ENCODE measurements at places on chromosomes 12 and 14.

DNA sequence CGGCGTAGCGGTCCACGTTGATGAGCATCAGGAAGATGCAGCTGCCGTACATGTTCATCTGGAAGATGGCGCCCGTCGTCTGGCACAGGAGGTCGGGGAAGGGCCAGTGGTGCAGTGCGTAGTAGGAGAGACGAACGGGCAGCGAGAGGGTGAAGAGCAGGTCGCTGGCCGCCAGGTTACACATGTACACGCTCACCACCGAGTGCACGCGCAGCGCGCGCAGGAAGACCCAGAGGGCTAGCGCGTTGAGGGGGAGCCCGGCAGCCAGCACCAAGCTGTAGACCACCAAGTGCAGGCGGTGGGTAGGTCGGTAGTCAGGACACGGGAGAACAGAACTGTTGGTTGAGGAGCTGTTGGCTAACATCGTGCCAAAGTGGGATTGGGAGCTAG is 13.7 kb upstream of the CHD4 start:
- no peak for DNase-seq

DNA sequence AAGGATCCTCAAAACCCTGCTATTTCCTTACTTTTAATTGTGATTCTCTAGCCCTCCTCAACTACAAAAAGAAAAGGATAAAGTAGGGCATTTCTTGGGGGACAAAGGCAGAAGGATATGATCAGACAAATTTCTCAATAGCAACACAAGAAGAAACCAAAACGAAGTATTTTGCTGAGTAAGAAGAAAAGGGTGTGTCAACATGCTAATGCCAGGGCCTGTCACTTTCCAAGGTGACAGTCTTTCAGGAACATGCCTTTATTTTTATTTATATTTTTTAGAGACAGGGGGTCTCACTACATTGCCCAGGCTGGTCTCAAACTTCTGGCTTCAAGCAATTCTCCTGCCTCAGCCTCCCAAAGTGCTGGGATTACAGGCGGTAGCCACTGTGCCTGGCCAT is 39.8 kb downstream of the CBX5 start:
- DNase-seq = no peak

- DNase-seq = no peak
Observed at GRCh38 chr12:111789779-111790178, 23.0 kb downstream of the ALDH2 start.

DNA sequence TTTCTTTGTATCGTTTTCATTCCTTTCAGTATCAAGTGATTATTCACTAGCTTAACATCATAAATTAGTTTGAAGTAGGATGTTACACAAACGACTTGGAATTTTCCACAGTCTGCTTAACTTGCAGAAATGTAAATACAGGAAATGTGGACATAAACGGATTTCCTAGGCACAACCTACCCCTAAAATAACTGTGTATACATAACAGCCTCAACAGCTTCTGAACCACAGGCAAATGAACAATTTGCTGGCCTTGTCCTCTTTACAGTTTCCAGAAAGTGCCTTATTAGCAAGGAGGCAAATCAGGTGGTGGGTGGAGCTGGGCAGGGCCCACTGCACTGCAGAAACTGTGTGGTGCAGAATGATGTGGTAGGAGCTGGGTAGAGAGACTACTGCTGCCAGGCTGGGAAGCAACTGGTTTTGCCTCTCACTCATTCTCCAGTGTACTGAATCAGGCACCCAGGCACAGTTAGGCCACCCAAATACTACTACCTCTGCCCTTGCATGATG is 14.1 kb downstream of the DRAM1 start:
- DNase-seq = no peak

- DNase-seq = no peak
Observed at GRCh38 chr12:52207895-52208294, 16.1 kb upstream of the KRT80 start.

DNA sequence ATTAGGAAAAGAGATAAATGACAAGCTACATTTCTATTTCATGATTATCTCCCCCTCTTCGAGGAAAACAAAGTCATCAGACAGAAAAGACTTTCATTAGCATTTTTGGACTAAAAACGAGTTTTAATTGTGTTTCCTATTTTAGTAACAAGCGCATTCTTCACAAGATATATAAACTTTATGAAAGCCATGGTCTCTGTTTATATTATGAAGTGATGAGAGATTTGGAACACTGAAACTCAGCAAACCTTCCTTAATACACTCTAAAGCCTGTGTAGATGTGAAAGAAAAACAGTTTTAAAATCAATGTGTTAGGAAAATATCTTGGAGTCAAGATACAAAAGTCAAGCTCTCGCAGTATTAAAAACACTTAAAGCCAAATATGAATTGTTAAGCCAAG is 539.1 kb downstream of the LRFN5 start:
- no peak for DNase-seq

GRCh38 chr12:12273291-12273957 is 6.6 kb upstream of the LRP6 start:
- DNase-seq = no peak

- DNase-seq = no peak
Observed at GRCh38 chr12:48938805-48939204, 13.5 kb upstream of the FKBP11 start.

GRCh38 chr14:104096751-104097700 is 11.5 kb downstream of the ASPG start:
- no peak for DNase-seq

GRCh38 chr14:66111891-66112290 is 374.3 kb upstream of the CCDC196 start:
- DNase-seq = no peak

- DNase-seq = no peak
Observed at GRCh38 chr12:6962285-6963015, 8.0 kb downstream of the PHB2 start.

DNA sequence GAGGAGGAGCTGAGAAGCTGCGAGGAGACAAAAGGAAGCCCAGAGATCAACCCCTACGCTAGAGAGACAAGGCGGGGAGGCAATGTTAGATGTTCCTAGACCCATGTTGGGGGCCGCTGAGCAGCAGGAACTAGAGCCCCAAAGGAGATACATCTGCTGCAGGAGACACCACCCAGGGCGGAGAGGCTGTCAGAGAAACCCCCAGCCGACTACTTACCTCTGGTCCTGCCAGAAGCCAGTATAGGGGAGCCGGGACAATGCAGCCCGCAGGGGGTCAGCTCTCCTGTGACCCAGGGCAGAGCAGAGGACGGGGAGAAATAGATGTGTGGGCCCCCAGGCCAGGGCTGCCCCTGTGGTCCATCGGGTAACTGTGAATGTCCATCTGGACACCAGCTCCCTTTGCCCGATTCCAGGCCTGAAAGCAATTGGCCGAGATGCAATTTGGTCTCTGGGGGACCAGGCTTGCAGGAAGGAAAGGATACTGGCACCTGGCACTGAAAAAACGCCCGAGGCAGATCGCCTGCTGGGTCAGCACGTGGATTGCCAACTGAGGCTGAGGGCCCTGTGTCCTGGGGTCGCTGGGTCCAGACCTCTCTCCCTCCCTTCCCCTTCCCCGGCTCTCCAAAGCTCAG is 34.9 kb downstream of the SYNE3 start:
- DNase-seq = no peak

DNA sequence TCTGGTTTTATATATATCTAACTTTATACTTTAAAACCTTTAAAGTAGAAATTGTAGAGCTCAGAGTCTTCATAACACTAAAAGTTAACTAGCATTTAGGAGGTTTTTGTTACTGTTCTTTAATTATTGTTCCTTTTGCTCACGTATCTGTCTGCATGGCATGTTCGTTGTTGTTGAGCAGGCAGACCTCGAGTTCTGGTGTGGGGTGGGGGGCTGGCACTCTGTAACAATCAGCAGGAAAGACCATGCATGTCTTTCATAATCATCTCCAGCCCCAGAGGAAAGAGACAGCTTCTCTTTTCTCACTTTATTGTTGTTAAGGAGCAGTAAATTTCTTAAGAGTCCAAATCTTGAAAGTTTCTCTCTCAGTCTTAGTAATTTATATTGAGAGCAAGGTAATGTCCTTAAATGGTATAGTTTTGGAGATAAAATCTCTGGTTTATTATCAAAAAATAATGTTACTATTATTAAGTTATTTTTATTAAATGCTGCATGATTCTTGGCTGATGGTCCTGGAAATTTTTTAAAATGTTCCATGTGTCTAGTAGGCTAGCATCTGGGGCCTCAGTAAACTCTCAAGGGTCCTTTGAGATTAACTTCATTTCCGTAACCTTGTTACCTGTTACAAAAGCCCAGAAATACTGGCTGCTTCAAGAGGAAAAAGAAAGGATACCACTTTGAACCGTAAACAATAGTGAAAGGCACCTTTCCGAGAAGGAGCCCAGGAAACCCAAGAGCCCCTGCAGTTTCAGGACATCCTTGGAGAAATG is 30.3 kb downstream of the CKB start:
- DNase-seq = no peak

- no peak for DNase-seq
Observed at GRCh38 chr12:57726884-57727757, 11.4 kb downstream of the AGAP2 start.

GRCh38 chr12:131986361-131986760 is 36.6 kb downstream of the EP400 start:
- no peak for DNase-seq

DNA sequence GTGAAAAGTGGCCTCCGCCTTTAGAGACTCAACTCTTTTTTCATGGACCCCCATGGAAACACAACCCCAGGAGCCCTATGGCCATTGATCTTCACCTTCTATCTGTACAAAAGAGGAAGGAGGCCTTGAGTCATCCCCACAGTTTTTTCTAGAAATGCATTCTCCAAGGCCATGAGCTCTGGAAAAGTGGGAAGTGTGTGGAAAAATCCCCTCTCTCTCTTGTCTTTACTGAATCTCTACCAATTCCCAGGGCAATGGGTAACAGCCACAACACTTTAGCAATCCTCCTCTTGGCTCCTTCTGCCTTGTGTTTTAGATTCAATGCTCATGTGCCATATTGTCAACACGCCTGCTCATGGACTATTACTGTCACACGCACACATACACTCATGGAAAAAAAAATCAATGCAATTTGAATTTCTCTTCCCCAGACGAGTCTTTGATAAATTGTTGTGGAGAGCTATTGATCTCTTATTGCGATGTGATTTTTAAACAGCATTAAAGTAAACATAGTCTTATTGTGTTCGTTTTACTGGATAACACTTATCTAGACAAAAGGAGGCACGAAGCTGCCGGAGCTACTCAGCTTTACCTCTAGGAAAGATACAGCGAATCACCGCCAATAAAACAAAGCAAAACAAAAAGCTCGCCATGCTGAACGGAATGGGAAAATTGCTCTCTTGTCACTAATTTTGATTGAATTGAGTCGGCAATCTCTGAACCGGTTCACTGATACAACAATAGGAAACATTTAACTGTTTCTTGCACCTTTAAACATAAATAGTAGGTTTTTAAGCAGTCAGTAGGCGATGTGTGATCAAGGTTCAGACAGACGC is 260.3 kb downstream of the VRK1 start:
- no peak for DNase-seq

- DNase-seq = no peak
Observed at GRCh38 chr12:55008944-55009585, 10.7 kb upstream of the NEUROD4 start.

DNA sequence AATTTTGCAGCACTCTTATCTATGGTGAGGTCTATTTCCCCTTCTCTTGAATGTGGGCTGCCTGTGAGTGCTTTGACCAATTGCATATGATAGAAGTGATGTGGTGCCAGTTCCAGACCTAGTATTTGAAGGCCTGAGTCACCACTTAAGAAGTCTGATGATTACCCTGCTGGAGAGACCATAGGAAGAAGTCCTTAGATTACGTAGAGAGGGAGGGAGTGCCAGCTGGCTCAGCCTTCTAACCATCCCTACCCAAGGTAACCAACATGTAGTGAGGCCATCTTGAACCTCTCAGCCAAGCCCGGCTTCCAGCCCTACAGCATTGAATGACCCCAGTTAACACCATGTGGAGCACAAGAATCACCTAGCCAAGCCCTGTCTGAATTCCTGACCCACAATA is 166.9 kb downstream of the NELL2 start:
- no peak for DNase-seq

- no peak for DNase-seq
Observed at GRCh38 chr12:96571101-96571862, 81.9 kb downstream of the CFAP54 start.

- DNase-seq = no peak
Observed at GRCh38 chr14:94046696-94047250, 20.6 kb downstream of the OTUB2 start.
